ENCODE measurements at places on chromosomes 12 and 14. TPM values are rescaled to one million over a fixed set of nuclear protein-coding genes. Genes with fewer than 3 reads are reported as not detected.

DNA sequence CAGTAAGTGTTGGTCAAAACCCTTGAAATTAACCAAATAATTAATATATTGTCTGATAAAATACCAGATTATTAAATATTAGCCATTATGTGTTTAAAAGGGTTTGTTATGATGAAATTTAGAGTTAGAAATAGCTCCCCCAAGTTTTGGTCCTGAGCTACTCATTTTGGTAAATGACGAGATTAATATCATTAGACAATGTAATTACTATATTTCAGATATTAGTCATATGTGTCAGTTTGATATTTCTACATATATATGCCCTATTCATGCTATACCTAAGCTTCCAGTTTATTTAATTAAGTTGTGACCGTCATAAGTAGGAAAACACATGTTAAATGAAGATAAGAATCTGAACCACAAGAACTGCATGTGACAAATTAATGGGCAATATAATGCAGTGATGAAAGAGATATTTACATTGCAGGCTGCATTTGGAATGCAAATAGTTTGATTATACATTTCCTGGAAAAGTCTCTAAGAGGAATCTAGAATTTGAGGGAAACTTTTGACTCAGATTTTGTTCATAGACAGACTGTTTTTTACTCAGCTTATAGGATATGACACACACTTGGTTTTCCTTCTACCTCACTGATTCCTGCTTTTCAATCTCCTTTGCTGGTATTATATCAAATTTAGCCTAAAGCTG, 70.5 kb downstream of the TBC1D30 start:
- peaks cover 10% of the 10 kb centered on the region for H3K27me3 ChIP-seq
- H3K27ac ChIP-seq = no peak overlapping the region
- no peak for DNase-seq
- no peak overlapping the region for H3K4me3 ChIP-seq
- H3K4me1 ChIP-seq = no peaks in the 10 kb centered on the region
- no peaks in the 10 kb centered on the region for H3K36me3 ChIP-seq

DNA sequence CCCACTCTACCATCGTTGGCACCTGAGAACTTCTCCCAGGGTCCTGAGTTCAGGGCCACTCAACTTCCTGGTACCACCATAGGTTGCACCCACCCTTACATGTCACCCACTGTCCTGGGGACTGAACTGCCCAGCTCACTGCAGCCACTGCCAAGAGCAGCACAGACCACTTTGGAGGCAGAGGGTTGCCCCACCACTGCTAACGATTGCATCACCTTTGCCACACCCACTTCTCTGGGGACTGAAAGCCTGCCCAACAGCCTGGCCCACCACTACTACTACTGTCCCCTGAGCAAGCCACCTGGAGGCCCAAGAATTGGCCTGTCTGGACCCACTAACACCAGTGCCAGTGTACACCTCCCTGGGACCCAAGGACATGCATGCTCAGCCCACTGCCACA, 27.6 kb downstream of the CACNA2D4 start:
- peaks cover 30% of the 10 kb centered on the region for H3K27me3 ChIP-seq
- no peak overlapping the region for H3K4me3 ChIP-seq
- H3K4me1 ChIP-seq = no peaks in the 10 kb centered on the region

DNA sequence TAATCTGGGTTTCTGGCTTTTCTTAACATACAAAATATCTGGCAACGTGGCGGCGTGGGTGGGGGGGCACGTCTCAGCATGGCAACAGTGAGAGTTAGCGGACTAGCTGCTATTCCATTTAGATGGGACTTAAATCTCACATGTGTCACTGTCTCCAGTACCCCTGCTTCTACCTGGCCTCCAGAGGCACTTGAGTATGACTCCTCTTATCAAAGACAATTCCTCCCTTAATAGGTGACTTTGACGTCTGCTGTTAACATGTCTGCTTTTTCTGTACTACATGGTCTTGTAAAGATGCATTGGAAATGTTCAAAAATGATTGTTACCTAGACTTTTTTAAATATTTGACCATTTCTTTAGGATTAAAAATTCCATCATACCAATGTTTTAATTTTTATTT, 456.2 kb downstream of the TMTC2 start:
- H3K4me3 ChIP-seq = no peak overlapping the region
- no peak for DNase-seq
- no peaks in the 10 kb centered on the region for H3K27me3 ChIP-seq
- peaks cover 7% of the 10 kb centered on the region for H3K4me1 ChIP-seq
- H3K36me3 ChIP-seq = no peaks in the 10 kb centered on the region

The TAS2R7 gene
- total RNA-seq = not detected

The GUCY2C gene
- total RNA-seq = not detected

DNA sequence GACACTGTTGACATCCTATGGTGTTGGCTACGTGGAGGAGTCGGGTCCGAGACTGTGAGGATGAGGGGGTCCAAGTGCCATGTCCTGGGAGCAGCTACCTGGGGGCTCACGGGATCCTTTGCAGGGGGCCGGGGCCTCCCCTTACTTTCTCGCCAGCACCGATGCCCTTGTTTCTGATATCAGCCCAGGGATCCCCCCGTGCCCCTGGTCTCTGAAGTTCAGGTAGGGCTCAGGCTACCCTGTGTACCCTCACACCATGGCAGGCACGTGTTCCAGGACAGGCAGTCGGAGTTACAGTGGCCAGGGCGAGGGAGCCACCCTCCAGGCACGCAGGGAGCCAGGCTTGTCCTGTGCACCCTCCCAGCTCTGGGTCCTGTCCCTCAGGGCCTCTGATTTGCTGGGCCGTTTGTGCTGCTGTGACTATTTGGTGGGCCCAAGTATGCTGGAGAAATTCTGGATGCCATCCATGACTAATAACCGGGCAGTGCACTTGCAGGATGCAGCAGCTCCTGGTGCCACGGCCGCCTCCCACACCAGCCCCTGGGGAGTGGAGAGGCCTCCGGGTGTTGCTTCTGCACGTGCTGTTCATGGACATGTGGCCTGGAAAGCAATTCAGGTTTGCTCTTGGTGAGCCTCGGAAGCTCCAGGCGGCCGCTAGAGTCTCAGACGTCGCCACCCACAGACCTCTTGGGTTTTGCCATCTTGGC, 93.1 kb upstream of the SFSWAP start:
- no peak overlapping the region for H3K4me3 ChIP-seq
- no peak for DNase-seq
- no peaks in the 10 kb centered on the region for H3K36me3 ChIP-seq
- no peak overlapping the region for H3K27ac ChIP-seq
- H3K27me3 ChIP-seq = peaks cover 6% of the 10 kb centered on the region
- no peaks in the 10 kb centered on the region for H3K4me1 ChIP-seq

DNA sequence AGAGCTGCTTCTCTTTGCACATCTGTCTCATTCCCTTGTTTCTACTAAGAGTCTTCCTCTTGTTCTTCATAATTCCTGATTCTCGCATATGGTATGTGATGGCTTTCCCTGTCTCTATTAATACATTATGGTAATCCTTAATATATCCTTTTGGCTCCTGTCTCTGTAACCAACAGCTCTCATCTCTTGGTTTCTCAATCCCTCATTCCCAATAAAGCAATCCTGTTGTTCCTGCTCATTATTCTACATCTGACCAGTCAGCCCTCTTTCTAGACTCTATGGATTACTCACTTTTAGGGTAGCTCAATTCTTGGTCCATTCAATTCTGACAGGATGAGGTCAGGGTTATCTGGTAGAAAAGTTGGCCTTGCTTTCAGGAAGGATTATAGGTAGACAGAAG, 349.9 kb downstream of the LRIG3 start:
- no peaks in the 10 kb centered on the region for H3K27me3 ChIP-seq
- no peak overlapping the region for H3K27ac ChIP-seq
- no peak for DNase-seq
- no peak overlapping the region for H3K4me3 ChIP-seq

The BMP4 gene
- total RNA-seq = not detected

GRCh38 chr12:58513301-58513834, 406.9 kb downstream of the LRIG3 start:
- H3K27ac ChIP-seq = no peak overlapping the region
- peaks cover 1% of the 10 kb centered on the region for H3K27me3 ChIP-seq
- H3K4me1 ChIP-seq = no peaks in the 10 kb centered on the region

The KRT8 gene
- 0.51 TPM for total RNA-seq

- H3K27me3 ChIP-seq = peaks cover 24% of the 10 kb centered on the region
- H3K4me3 ChIP-seq = no peak overlapping the region
- no peak overlapping the region for H3K27ac ChIP-seq
- peaks cover 16% of the 10 kb centered on the region for H3K4me1 ChIP-seq
- DNase-seq = no peak
Measured at GRCh38 chr12:6076346-6076745, 48.1 kb downstream of the VWF start.

DNA sequence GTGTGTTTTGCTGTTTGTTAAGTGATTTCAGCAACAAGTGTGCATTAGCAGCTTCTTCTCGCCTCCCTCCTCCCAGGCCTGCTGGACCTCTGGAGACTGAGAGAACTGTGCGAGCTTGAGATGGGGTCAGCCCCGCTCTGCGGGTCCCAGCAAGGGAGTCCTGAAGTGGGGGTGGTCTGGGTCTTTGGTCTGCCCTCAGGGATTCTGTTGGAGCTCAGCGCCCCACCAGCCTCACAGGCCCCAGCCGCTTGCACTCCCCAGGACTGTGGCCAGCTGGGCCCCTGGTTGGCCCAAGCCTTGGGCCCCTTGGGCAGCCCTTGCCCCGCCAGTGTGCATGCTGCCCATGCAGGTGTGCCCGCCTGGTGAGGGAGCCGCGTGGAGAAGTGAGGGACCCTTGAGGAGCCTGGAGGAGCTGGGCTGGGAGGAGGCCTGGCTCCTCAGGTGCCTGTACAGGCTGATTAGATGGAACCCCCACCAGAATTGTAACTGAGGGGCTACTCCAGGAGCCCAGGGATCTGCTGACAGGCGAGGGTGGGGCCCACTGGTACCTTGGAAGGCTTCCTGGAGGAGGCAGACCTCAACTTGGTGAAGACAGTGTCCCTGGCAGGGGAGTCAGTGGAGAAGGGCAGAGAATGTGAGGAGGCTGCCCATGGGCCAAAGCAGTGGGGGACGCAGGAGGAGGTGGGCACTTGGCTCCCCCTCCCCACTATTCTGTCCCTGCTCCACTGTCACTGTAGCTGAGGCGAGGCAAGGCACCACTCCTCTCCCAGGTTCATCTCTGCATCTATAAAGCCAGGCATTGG, 56.7 kb downstream of the BEGAIN start:
- H3K36me3 ChIP-seq = no peaks in the 10 kb centered on the region
- DNase-seq = peak; percentile 2

DNA sequence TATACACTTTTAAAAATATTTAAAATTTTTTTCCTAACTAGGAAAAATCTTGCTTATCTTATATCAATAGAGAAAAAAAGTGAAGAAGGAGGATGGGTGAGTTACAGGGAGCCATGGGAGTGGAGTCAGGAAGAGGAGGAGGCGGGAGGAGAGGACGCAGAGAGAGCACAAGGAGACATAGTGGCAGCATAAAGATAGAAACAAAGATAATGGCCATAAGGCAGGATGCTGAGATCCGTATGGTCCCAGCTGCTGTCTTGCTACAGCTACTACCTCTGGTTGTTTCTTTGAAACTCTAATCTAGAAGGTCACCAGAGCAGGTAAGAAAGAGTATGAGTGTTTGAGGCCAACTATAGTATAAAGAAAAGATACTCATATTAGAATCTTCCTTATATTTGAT, 2.6 kb upstream of the SOX5 start:
- H3K4me3 ChIP-seq = no peak overlapping the region
- no peaks in the 10 kb centered on the region for H3K4me1 ChIP-seq
- DNase-seq = no peak
- no peaks in the 10 kb centered on the region for H3K36me3 ChIP-seq

GRCh38 chr12:57213763-57214397, 2.7 kb upstream of the NXPH4 start:
- H3K4me1 ChIP-seq = peaks cover 31% of the 10 kb centered on the region
- H3K36me3 ChIP-seq = no peaks in the 10 kb centered on the region
- DNase-seq = no peak
- H3K4me3 ChIP-seq = no peak overlapping the region
- no peak overlapping the region for H3K27ac ChIP-seq

GRCh38 chr12:111441107-111441928, 35.6 kb downstream of the SH2B3 start:
- H3K36me3 ChIP-seq = peaks cover 20% of the 10 kb centered on the region
- H3K27ac ChIP-seq = peak overlapping the region; percentile 30
- H3K4me1 ChIP-seq = peaks cover 92% of the 10 kb centered on the region

The C2CD5 gene
- total RNA-seq = 32.8 TPM

DNA sequence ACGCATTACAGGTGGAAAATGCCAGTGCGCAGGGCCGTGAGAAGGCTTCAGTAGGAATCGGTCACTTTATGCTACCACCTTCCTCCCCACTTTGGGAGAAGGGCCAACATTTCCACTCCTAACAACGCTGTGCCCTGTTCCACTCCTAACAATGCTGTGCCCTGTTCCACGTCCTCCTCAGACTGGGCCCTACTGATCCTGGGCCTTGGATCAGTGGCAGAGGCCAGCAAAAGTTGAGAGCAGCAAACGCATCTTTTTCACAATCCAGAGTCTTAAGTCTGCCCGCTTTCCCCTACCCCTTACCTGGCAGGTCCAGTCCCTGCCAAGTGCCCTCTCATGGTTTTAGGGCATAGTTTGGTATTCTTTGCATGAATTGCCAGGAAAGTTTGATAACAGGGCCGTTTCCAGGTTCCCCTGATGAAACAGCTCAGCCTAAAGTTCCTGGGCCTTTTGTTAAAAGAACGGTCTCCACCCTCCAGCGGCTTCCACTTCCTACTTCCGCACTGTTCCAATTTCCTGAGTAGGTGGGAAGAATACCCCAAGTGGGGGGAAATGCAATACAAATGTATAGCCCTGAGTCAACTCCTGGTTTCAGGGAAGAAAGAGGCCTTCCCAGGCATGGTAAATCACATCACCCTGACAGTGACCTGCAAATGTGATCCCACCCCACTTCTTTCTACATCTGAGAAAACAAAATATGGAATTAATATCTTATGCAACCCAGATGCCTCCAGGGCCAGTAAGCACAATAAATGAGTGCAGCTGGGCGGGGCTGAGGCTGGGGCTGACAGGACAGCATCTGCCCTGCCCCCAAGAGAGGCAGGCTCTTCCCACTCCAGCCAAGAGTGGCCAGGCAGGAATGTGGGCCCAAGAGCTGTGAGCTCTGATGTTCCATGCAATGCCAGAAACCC, 15.0 kb downstream of the KCTD10 start:
- peaks cover 43% of the 10 kb centered on the region for H3K4me1 ChIP-seq
- H3K36me3 ChIP-seq = peaks cover 12% of the 10 kb centered on the region
- no peak overlapping the region for H3K4me3 ChIP-seq
- no peak for DNase-seq
- no peak overlapping the region for H3K27ac ChIP-seq
- H3K27me3 ChIP-seq = no peaks in the 10 kb centered on the region

GRCh38 chr12:1650260-1650977, 21.4 kb downstream of the WNT5B start:
- peaks cover 10% of the 10 kb centered on the region for H3K27me3 ChIP-seq
- no peak for DNase-seq
- H3K4me1 ChIP-seq = no peaks in the 10 kb centered on the region
- H3K36me3 ChIP-seq = no peaks in the 10 kb centered on the region
- H3K4me3 ChIP-seq = no peak overlapping the region

Measured in activated CD4-positive, alpha-beta memory T cell treated with anti-CD3 and anti-CD28 coated beads for 36 hours (primary cell).